ENCODE measurements at places on chromosomes 2 and 18.

DNA sequence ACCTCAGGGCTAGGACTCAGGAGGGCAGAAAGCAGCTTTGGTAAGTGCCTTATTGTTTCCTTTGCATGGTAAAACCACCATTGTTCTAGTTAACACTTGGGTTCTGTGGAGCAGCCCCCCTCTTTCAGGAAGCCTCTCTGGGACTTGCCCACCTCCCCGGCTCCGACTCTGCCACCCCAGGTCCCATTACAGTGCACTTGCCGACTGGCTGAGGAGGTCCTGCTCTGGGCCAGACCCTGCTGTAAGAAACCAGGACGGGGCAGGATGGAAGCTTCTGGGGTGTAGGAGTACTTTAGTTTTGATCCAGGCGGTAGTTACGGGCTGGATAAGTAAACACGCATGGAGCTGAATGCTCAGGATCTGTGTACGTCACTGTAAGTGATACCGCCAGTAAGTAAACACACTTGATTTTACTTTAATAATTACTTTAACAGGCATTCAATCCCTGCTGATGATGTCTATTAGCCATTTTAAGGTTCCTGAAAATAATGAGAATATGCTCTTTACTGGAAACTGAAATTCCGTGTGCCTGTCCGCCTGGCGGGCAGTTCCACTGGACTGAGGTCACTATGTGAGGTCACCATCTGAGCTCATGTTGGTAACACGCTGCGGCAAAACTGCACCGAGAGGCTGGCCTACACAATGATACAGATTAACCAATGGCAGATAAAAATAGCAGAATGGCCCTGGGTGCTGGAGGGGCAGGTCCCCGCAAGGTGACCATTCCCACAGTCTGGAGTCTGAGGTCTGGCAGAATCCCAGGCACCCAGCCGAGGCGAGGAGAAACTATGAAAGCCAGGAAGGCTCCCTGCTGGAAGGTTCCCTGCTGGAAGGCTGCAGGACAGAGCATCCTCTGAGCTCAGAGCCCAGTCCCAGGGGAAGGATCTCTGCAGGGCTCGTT lies 25.2 kb downstream of the HS1BP3 start:
- DNase-seq = no peak

DNA sequence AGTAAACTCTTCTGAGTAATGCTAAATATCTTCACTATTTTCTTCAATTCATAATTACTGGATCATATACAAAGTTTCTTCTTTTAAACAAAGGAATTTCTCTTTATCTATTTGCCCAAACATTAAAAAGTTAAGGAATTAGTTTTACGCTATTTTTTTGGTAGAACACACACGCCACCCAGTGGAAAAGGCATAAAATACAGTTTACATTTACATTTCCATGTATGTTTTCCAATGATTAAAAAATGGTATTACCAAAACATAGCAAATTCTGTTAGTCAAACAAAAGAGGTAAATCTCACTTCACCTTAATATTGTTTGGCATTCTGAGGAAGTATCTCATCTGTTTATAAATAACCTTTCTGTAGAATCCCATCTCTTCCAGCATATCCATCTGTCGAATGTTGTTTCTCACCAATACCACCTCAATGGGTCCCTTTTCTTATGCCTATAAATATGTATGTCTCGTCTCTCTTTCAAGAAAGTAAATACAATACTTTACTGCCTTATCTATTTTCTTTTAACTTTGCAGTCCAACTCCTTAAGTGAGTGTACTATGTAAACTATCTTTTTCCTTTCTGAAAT lies 7.2 kb downstream of the BOLL start:
- peak; percentile 6 for DNase-seq

DNA sequence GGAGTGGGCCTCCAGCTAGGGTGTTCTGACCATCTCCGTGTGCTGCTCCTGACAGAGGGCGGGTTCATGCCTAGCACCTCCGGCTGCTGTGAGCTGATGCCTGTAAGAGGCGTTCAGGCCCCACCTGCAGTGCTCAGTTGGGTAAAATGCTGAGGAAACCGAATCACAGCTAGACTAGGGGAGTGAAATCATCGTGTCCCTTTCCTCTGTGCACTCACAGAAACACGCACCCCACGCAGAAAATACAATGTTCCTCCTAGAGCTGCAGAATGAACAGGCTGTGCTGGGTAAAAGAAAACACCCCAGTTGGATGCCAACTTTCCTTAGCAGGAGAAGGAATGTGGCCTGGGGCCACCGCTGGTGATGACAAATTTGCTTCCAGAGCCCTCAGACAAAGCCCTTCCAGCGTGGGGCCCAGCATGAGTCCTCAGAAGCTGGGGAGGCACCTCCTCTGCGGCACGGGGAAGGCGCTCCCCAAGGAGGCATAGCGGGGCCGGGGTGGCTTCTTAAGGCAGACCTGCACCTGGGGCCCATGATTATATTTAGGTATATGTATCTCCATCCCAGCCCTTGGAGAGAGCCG lies 16.3 kb upstream of the ARHGEF4 start:
- DNase-seq = no peak

DNA sequence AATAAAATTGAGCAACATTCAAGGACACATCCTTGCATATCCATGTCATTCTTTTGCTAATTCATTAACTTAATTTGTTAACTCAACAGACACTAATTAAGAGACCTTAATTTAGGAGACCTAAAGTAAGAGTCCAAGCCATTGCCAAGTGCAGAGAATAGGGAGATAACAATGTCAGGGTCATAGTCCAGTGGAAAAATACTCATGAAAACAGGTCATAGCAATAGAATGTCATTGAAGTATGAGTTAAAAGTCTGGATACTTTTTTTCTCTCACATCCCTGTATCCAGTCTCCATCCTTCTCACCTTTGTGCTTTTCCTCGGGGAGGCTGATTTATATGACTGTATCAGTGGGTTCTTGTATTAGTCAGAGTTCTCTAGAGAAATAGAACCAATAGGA lies 26.6 kb upstream of the DPP4 start:
- DNase-seq = no peak

All from activated T-helper 1 cell treated with anti-CD3 and anti-CD28 coated beads, Interleukin-12 subunit alpha, Interleukin-12 subunit beta, Interleukin-2, Interleukin-4 antibody, amounts not matched to agents 30 ng/mL and 10 ng/mL and 1 ng/mL, durations not matched to agents 14 hours and 24 hours and 36 hours (primary cell).